ENCODE measurements at places on chromosomes 12 and 14.

GRCh38 chr12:33054371-33054770 is 157.8 kb upstream of the PKP2 start:
- DNase-seq: no peak

DNA sequence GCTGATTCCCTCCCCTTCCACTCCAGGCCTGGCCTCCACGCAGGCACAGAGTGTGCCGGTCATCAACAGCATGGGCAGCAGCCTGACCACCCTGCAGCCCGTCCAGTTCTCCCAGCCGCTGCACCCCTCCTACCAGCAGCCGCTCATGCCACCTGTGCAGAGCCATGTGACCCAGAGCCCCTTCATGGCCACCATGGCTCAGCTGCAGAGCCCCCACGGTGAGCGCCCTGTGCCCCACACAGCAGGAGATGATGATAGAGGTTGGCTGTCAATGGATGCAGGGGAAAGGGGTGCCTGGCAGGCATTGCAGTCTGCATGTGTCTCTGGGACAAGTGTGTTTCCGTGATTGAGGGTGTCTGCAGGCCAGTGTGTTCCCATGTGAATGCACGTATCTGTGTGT is 18.8 kb downstream of the C12orf43 start:
- no peak for DNase-seq

- no peak for DNase-seq
Observed at GRCh38 chr14:30657606-30658163, 35.6 kb downstream of the SCFD1 start.

DNA sequence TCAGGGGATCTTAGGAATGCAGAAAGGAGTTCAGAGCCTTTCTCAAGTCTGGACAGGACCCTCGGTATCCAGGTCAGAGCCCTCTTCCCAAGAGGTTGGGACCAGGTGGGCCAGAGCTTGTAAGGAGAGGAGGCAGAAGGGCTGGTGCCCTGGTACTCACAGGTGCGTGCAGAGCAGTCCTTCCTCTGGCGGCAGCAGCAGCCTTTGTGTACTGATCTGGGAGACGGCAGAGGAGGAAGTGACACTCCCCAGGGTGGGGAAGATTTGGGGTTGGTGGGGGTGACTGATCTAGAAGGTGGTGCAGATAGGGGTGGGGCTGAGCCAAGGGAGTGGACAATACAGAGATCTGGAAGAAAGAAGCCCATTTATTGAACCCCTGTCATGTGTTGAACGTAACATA is at the start of gene ITGB7:
Gene ITGB7 (minus strand): TSS at position 210 of the 400 bp plus-strand sequence. CDS start 6,808 bp downstream, outside the sequence.
- no peak for DNase-seq

DNA sequence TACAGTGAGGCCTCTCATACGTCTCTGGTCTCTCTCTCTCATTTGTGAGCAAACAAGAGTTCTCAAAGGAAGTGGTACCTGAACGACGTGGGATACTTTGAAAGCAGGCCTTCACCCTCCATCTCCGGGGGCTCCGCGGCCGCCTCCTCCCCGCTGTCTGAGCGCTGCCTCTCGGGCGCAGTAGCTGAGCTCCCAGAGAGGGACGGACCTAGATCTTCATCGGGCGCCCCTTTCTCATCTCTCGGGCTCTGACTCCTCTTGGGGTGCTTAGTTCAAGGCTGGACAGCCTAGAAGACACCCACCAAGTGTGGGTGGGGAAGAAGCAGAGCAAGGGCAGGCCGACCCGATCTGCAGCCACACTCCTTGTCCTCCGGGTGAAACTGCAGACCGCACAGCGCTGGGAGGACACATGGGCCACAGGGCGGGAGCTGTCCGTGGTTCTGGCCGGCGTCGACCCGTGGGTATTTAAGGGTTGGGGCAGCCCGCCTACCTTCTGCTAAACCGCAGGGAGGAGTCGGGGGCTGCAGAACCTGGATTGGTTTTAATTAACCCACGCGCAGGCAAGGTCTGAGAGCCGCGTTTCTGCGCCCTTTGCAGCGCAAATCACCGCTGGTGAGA is 92.7 kb downstream of the PAH start:
- DNase-seq: no peak

GRCh38 chr14:95585953-95586620 is 51.2 kb downstream of the GLRX5 start:
- DNase-seq: no peak

- no peak for DNase-seq
Observed at GRCh38 chr14:44756554-44756953, 205.2 kb downstream of the KLHL28 start.

DNA sequence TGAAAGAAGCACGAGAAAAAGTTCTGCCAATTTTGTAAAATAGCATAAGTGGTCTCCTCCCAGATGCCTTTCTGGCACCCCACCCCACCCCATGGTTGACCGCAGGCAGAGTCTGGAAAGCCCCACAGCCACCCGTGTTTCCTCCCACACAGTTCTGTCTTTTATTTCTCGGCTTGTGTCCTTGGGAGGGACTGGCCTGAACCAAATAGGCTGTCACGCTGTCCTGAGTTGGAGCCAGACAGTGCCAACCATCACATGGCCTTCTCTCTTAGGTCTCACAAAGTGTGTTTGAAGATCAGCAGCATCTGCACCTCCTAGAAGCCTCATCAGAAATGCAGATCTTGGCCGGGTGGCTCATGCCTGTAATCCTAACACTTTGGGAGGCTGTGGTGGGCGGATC is 10.2 kb upstream of the LTA4H start:
- no peak for DNase-seq

DNA sequence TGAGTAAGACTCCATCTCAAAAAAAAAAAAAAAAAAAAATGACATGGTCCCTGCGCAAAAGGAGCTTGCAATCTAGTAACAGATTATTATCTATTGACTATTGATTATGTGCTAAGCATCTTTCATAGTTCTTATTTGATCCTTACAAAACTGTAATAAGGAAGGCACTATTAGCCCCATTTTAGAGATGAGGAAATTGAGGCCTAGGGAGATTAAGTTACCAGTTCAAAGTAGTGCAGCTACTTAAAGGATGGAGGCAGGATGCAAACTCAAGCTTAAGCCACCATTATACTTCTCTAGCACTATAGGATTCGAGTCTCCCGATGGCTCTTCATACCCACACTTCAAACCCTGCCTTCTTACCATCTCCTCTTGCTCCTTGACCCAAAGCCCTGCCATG is 31.3 kb downstream of the PLXNC1 start:
- DNase-seq: no peak

GRCh38 chr12:12997156-12997555 is 2.9 kb downstream of the HEBP1 start:
- no peak for DNase-seq

- no peak for DNase-seq
Observed at GRCh38 chr12:27817766-27818165, 37.7 kb upstream of the MANSC4 start.

- no peak for DNase-seq
Observed at GRCh38 chr12:1533205-1533601, 61.2 kb downstream of the FBXL14 start.

DNA sequence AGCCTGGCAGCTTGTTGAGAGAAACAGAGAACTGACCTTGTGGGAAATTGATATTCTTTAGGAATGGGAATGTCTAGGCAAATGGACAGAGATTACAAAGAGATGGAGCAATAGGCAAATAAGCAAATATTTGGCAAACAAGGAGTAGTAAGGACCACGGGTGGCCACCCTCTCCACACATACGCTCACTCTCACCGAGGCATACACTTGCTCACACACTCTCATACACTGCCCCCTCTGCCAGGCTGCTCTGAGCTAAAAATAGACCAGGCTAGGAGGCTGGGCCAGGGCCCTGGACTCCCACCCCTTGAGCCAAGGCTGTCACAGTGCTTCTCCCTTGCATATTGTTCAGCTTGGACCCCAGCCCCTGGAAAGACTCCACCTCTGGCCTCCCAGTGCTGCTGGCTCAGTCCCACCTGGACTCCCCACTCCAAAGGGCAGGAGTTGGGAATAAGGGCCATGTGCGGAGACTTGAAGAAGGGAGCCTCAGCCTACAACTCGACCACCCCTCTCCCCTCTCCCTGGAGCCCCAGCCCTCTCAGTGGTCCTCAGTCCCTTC is 1.1 kb downstream of the PPP1R1A start:
- no peak for DNase-seq

DNA sequence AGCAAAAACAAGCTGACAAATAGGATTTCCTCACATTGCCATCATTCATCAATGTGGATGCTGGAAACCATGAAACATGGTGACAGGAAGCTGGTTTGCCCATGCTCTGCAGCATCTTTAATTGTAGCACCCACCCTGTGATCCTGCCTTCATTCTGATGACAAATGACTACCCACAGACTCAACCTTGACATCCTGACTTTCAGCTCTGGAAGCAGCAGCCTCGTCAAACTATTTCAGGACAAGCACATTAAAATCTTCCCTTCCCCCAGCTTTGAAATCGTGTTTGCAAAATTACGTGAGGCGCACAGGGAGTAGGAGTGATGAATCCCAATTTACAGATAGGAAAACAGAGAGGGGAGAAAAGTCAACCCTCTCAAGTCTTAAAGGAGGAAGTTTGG is 285.5 kb downstream of the GLT1D1 start:
- DNase-seq: no peak

DNA sequence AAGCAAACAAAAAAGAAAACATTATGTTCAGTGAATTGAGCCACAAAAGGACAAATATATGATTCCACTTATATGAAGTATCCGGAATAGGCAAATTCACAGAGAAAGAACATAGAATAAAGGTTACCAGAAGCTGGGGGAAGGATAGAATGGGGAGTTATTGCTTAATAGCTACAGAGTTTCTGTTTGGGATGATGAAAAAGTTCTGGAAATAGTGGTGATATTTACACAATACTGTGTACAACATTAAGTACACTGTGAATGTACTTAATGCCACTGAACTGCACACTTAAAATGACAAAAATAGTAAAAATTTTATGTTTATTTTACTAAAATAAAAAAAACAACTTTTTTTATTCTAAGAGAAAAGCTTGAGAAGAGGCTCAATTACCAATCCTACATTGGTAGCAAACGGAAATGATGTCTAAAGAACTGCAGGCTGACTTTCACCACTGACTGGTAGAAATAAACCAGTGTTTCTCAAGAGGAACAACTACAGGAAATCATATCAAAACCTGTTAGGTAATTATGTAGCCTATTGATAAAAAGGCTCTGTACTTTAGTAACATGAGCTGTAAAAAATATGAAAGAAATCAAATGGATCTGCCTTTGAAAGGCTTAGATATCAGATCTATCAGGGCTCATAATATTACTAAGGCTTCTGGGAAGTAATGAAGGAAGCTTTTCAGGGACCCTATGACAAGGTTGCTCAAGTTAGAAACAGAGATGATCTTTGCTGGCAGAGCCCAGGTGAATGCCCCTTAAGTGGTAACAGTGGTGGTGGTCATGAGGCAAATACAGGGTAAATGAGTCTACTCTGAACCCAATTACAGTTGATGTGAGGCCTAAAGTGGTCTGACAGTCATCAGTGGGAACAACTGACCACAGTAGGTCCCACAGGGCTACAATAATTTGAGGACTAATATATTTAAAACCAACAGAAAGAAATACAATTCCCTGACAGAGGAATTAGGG is 41.3 kb downstream of the BAZ1A start:
- no peak for DNase-seq

DNA sequence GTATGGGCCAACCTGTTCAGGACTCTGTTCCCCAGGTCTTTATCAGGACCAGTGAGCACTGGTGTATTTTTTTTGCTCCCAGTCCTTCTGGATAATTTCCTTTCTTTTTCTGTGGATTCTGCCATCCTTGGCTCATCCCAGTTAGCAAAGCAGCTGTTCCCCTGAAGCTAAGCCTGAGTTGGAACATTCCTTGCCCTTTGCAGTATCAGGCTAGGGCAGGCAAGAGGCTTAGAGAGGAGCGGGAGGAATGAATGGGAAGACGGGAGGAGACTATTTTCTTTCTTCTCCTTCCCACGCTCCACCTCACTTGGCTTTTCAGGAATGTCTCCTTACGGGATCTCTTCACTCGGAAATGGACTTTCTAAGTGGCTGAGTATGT is 29.2 kb downstream of the ERG28 start:
- no peak for DNase-seq

DNA sequence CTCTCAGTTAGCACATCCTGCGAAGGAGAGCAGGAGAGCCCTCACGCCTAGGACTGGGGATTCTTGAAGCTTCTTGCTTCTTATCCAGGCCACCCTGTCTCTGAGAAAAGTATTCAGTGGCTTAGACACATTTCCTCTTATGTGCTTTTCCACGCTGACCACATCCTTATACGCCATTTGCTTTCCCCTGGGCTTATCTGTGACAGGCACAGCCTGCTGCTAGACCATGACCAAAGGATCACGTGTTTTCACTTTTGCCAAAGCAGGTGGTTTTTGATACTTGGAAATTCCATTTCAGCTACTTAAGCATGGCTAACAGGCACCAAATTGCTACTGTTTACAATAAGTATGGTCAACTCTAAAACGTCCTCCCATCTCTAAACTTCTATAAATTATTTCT is 587.4 kb downstream of the AACS start:
- DNase-seq: no peak

- no peak for DNase-seq
Observed at GRCh38 chr12:63995512-63995911, 151.0 kb downstream of the SRGAP1 start.

DNA sequence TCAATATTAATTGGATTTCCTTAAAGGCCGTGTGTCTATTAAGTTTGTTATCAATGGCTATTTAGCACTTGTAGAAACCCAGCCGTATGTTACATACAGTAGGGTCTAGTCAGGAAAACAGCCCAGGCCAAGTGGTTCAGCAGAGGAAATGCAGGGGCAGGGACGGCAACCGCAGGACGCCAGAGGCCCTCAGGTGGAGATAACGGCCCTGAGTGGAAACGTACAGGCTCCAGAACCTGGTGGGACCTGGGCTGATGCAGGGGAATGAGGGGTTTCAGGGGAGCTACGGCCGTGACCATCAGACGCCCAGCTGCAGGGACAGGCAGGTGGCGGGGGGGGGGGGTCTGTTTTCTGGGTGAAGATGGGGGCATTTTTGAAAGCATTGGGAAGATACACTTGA is 3.7 kb upstream of the ANKLE2 start:
- no peak for DNase-seq

- DNase-seq: no peak
Observed at GRCh38 chr14:41167040-41167439, 439.6 kb upstream of the LRFN5 start.

GRCh38 chr14:87944987-87945604 is 47.9 kb downstream of the GALC start:
- DNase-seq: no peak

GRCh38 chr12:3535431-3535841 is 44.4 kb downstream of the PRMT8 start:
- DNase-seq: no peak

DNA sequence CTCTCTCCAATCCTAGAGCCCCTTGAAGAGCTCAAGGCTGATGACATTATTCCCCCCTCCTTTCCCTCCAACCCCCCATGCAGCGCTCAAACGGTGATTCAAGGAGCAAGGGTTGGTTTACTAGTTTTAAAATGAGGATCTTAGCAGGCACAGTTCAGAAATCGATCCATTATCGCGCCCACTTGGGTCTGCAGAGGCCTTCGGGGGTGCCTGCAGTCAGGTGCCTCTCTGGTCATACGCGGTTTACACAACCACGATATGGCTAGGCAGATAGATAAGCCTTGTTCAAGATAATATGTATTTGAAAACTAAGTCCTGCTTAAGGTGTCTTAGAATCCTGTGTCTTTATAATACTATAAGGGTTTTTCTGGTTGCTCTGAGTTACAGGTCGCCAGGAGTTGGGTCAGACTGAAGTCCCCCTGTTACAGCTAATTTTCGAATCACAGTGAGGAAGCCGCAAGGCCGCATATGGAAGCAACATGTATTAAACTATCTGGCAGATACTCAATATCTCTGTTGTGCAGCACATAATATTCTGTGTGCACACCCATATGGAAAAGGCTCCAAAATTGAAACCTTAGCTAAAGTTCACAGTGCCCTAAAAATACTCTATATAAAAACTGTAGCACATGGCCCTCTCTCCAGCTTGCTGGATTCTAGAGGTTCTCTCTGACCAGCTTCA is 10.0 kb downstream of the BHLHE41 start:
- no peak for DNase-seq
